Tibial artery (tissue), 4 donors: ENCODE measurements at places on chromosomes 6 and 20.
A peak's percentile ranks its signal among the peaks of the same experiment; 100 is the strongest.

DNA sequence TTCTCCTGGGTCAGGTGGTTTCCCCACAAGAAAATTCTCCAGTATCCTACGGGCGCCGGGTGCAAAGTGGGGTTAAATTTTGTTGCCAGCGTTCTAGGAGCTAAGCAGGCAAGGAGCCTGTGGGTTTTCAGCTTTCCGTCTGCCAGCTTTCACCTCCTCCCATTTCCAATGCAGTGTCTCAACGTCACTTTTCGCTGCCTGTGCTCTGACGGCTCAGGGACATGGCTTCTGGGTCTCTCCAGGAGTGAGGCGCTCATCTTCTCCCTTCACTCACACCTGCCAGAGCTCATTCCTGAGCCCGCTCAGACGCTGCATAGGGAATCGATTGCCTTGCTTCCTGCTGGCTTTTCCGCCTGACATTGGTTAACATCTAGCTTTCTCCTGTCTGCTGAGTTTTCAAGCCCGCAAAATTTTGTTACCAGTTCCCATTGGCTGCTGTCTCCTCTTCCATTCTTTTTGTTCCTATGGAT, 7.3 kb upstream of the NAA20 start:
- no peak for DNase-seq

- peak; percentile 68 for DNase-seq
Measured at GRCh38 chr6:73388800-73389512, 5.7 kb upstream of the DDX43 start.

GRCh38 chr20:44326391-44327159, 10.3 kb upstream of the R3HDML start:
- no peak for DNase-seq

- DNase-seq = no peak
Measured at GRCh38 chr6:99545442-99545841, 23.0 kb downstream of the CCNC start.

GRCh38 chr6:4405621-4406212, 270.3 kb upstream of the ECI2 start:
- DNase-seq = no peak

DNA sequence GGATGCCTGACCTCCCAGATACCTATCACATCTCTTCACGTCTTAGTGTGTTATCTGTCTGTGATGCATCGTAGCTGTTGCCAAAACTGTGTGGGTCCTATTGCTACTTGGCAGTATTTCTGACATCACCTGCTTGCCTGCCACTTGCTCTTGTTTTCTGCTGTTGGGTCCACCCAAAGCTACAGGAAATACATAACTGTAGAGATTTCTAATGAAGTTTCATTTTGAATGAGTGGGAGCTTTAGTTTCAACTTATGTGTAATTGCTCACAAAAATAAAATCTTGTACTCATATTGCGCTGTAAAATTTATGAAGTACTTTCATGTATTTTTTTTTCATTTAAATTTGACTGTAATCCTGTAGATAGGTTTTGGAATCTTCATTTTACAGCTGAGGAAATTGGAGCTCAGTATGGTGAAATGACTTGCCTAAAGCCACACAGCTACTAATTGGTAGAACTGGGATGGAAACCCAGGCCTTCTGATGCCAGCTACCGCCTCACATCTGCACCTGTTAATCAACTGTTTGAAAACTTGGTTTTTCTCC, 113.6 kb upstream of the MAN1A1 start:
- no peak for DNase-seq

DNA sequence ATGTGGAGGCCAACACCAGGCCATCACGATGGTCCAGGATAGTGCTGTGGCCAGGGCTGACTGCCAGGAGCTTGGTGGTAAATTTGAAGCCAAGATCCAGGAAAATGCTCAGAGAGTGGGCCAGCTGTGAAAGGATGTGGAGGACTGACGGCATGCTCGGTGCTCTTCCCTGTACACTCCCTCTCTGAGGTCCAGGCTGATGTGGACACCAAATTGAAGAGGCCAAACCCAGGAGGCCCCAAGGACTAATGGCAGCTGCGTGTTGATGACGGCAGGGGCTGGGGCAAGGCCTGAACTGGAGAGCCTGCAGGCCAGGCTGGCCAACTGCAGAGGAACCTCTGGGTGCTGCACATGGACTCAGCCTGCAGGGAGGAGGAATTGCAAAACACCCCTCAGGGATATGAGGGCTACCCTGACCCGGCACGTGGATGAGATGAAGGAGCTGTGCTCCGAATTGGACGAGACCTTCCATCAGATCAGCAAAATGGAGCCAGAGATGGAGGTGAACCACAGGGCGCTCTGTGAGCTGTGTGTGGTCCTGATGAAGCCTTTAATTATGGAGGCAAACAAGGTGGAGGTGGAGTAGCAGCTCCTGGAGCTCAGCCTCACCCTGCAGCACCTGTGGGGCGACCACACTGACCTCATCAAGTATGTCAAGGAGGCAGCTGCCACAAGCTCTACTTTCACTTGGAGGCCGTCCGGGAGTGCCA, 6.9 kb upstream of the RAET1E start:
- no peak for DNase-seq

DNA sequence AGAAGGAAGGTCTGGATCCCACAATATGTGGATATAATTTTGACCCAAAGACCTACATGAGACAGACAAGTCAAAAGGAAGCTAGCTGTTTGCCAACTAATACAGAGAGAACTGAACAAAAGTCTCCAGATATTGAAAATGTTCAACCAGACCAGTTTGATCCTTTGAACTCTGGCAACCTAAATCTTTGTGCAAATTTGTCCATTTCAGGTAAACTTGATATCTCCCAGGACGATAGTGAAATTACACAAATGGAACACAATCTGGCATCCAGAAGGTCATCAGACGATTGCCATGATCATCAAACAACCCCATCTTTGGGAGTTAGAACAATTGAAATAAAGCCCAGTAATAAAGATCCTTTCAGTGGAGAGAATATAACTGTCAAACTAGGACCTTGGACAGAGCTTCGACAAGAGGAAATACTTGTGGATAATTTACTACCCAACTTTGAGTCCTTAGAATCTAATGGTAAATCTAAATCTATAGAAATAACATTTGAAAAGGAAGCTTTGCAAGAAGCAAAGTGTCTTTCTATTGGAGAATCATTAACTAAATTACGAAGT, 41.9 kb upstream of the SDHAF4 start:
- DNase-seq = no peak

GRCh38 chr6:79599725-79600259, 31.3 kb upstream of the SH3BGRL2 start:
- DNase-seq = no peak

DNA sequence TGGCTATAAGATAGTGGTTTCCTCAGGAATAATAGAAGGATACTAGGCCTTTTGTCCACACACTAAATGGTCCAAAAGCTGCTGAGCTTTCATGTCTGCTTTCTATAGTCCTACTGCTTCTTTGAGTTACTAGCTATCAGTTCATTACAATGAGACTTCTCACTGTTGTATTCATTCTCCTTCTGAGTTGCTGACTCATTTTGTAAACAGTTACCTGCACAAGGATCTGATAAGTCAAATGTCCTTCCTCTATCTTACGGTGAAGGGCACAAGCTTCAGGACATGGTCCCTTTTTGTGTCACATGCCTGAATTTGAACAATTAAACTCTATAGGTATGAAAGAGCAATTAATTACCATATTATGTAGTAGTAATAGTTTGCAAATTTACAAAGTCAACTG, 90.5 kb downstream of the MAN1A1 start:
- DNase-seq = no peak
